ENCODE measurements at places on chromosomes 6 and 20. TPM values are rescaled to one million over a fixed set of nuclear protein-coding genes. Genes with fewer than 3 reads are reported as not detected.

- no peak for DNase-seq
These were observed 40.1 kb upstream of the EEF1A1 start for GRCh38 chr6:73560853-73561407.

DNA sequence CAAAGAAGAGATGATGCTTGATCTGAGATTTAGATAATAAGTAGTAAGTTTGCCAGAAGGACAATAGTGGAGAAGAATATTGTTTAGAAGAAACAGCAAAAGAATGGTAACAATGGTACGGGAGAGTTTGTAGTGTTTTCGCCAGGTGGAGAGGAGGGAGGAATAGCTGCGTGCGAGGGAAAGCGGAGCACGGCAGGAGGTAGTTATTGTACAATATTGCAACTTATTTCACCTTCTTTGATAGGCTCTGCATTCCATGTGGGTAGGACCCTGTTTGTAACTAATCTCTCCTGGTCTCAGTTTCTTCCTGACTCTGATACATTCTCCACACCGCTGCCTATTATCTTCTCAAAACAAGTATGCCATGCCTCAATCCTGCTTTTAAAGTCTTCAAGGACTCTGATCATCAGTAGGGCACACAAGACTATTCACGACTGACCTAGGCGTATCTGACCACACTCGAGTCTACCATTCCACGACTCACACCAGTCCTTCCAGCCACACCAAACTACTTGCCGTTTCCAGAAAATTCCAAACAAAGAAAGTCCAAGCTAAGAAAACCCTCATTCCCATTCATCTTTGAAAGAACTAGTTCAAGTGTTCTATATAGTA lies 1.1 kb downstream of the PPIL4 start:
- DNase-seq, result no peak

- no peak for DNase-seq
These were observed 84.9 kb upstream of the NAA20 start for GRCh38 chr20:19932170-19932667.

DNA sequence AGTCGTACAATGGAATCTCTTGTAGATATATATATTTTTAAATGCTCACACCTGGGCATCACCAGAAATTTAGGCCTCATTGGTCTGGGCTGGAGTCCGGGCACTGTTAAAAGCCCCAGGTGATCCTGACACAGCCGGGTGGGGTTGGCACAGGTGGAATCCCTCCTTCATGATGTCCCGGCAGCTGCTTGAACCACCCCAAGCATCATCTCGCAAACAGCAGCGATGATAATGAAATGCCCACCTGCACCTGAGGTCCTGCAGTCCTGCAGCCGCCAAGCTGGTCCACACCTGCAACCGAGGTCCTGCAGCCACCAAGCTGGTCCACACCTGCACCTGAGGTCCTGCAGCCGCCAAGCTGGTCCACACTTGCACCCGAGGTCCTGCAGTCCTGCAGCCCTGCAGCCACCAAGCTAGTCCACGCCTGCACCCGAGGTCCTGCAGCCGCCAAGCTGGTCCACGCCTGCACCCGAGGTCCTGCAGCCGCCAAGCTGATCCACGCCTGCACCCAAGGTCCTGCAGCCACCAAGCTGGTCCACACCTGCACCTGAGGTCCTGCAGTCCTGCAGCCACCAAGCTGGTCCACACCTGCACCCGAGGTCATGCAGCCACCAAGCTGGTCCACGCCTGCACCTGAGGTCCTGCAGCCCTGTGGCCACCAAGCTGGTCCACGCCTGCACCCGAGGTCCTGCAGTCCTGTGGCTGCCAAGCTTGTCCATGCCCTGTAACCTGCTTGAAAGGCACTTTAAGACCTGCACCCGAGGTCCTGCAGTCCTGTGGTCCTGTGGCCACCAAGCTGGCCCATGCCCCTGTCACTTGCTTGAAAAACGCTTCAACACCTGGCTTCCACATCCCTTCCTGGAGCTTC lies 261.2 kb downstream of the DLL1 start:
- no peak for DNase-seq

DNA sequence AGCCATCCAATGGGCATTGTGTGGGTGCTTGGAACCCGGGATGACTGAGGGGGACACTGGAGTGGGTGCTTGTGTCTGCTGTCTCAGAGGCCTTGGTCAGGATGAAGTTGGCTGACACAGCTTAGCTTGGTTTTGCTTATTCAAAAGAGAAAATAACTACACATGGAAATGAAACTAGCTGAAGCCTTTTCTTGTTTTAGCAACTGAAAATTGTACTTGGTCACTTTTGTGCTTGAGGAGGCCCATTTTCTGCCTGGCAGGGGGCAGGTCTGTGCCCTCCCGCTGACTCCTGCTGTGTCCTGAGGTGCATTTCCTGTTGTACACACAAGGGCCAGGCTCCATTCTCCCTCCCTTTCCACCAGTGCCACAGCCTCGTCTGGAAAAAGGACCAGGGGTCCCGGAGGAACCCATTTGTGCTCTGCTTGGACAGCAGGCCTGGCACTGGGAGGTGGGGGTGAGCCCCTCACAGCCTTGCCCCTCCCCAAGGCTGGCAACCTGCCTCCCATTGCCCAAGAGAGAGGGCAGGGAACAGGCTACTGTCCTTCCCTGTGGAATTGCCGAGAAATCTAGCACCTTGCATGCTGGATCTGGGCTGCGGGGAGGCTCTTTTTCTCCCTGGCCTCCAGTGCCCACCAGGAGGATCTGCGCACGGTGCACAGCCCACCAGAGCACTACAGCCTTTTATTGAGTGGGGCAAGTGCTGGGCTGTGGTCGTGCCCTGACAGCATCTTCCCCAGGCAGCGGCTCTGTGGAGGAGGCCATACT lies 49.4 kb downstream of the PYGB start:
- DNase-seq, result no peak

Gene SPTLC3
- total RNA-seq, result 0.21 TPM
